ENCODE measurements at places on chromosomes 12 and 14. TPM values are rescaled to one million over a fixed set of nuclear protein-coding genes. Genes with fewer than 3 reads are reported as not detected.

GRCh38 chr12:82647853-82648252 is 38.9 kb upstream of the TMTC2 start:
- no peak for DNase-seq

GRCh38 chr12:10654003-10654402 is 19.8 kb downstream of the STYK1 start:
- no peak for DNase-seq

GRCh38 chr12:64780531-64781279 is 21.5 kb upstream of the GNS start:
- no peak for DNase-seq

DNA sequence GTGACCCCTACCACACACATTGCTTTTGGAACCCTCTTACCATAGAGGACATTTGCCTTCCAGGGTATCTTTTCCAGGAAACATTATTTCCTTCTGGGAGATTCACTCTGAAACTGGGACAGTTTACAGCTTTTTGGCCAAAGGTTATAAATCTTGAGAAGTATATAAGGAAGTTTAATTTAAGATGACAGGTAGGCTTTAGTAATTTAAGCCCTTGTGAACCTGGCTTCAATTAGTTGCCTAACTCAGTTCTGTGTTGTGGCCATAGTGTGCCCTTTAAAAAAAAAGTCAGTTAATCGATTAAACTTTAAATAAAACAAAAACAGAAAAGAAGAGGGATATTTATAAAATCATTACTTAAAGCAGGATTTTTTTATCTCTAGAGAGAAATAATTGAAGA is 142.9 kb downstream of the NAV3 start:
- no peak for DNase-seq

DNA sequence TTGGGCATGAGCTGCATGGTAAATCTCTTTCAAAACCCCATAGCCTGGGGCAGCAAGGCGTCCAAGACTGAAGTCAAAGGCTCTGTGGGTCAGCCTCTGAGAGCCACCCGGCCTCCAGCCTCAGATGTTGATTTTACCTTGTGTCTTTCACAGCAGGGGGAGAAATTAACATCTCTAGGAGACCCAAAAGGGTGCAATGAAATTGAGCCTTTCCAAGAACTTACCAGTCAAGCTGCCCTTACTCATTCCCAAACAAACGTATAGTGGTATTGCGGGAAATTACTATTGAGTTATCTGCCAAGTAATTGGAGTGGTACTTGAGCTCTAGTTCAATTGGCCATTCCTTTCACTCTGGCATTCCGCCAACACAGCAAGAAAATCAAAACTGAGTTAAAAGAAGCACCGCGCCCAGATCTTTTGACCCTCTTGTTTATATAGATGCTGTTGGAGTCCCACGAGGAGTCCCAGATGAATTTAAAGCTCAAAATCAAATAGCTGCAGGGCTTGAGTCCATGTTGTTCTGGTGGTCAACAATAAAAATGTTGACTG is 380.7 kb upstream of the SYT1 start:
- no peak for DNase-seq

DNA sequence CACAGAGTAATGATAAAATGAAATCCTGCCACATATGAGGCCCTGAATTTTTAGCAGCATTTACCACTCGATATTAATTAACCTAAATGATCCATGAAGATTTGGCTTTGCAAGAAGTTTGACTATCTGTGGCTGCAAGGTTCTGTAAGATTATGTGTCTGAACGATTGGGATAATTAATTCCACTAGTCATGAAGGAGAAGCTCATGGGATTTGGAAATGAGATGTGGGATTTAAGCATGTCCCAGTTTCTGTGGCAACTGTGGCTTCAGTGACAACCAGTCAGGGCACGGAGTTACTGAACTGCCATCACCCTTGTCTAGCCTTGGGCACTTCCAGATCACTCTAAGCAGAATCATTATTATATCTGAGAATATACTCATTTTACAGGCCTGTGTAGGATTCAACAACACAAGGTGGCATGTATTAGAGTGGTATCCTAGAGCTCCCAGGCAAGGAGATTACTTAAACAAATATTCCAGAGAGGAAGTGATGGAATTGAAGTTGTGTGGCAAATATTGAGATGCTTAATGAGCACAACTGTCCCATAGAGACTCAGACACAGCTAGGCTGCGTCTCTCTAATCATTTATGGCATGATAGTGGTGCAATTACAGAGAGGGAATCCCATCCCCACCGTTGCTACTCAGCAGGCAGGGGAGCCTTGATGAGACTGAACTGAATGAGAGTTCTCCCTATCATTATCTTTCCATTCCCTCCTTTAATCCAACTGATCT is 205.0 kb upstream of the KRR1 start:
- DNase-seq: no peak

DNA sequence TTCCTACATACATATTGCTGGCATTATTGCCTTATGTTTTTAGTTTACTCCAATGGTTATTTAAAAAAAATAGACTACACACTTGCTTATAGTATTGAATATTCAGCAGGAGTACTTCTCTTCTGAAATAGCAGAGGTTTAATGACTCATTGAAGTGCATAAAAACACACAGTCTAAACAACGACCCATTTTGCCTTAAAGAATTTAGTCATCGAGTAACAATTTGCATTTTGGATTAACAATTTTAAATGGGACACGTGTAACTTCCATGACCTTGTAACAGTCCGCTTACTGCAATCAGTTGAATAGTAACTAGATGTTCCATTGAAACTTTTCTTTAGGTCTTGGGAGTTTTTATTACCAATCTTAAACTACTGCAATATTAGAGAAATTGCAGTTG is 9.0 kb downstream of the TRHDE start:
- DNase-seq: no peak

- peak; percentile 87 for DNase-seq
Measured at GRCh38 chr12:58873496-58873895, 46.8 kb downstream of the LRIG3 start.

DNA sequence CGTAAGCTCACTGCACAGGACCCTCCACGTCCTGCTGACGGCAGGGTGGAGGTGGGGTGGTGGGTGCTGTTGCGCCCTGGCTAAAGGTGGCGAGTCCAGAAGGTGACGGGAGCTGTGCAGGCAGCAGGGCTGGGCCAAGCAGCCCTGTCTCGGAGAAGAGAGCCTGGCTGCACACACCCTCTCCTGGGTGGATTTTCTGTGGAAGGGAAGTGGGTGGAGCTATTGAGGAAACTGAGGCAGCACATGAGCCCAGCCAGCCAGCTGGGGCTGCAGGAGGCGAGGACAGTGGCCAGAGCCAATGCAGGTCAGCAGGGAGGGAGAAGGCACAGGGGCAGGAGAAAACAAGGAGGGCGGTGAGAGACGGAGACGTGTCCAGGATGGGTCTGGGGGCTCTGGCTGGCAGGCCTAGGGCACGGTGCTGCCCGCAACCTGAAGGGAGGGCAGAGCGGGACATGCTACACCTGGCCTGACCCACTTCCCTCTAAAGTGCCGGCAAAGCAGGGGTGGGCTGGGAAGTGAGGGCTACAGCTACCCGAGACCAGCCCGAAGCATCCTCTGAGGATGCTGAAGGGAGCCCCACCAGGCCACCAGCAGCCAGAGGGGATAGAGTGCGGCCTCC is 20.5 kb downstream of the BTBD6 start:
- no peak for DNase-seq

DNA sequence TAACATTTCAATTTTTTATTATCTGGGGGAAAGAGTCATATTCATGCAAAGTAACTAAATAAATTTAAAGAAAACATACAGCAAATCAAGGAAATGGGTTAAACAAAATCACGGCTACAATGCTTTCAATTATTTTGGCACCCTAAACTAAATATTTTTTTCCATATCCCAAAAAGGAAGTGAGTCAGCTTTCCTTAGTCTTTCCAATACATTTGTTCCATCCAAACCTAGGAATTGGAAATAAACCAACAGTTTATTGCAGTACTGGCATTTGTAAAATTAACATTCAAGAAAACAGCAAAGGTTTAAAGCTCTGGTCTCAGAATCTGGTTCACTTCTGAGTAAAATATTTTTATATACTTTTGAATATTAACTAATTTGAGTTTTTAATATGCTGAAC is 89.2 kb downstream of the BCL2L14 start:
- no peak for DNase-seq

DNA sequence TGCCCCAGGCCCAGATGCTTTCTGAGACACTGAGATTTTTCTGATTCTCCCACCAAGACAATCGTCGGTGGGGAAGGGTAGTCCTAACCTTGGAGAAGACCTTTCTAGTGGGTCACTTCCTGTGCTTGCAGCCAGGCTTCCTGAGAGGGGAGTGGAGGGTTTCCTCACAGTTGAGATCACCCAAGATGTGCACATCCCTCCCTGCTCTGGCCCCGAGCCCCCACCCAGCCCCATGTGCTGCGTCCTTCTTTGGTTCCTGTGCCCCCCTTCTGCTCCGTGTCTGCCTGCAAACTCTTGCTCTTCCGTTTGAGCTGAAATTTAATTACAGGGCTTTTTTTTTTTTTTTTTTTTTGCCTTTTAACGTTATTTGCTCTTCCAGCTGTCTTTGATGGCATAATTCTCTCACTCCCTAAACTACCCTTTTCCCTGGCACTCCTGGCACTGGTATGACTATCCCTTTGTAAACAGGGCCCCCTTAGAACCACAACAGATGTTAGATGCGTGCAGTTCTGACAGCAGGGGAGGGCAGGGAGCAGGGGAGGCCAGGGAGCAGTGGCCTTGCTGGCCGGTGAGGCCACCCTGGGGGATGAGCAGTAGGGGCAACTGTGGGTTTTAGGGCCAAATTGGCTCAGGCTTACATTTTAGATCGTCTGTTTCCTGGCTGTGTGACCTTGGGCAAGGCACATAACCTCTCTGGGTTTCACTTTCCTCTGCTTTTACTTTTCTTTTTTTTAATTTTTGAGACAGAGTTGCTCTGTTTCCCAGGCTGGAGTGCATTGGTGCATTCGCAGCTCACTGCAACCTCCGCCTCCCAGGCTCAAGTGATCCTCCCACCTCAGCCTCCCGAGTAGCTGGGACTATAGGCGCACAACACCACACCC is 144.5 kb downstream of the PHETA1 start:
- DNase-seq: no peak

DNA sequence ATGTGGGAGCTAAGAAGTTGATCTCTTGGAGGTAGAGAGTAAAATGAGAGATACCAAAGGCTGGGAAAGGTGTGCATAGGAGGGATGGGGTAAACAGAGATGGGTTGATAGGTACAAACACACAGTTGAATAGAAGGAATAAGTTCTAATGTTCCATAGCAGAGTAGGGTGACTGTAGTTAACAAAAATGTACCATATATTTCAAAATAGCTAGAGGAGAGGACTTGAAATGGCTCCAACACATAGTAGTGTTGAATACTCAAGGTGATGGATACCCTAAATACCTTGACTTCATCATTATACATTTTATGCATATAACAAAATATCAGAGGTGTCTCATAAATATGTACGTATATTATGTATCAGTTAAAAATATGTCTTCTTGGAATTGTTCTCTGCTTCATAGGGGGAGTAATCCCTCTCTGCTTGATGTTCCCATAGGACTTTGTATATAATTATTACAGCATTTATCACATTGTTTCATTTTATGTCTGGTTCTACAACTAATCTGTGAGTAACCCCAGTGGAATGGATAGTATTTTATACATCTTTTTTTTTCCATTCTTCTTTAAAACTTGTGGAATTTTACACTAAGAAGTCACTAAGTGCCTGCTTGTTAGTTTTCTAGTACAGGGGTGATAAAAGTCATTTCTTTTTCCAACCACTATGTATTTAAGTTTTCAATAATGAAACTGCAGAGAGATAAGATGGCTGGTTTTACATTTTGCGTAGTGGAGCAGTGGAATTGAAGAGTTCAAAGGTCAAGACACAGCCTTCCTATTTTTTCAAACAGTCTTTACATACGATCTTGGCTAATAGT is 1940.0 kb upstream of the SEL1L start:
- no peak for DNase-seq

GRCh38 chr12:77630344-77630743 is 200.3 kb upstream of the NAV3 start:
- no peak for DNase-seq

GRCh38 chr12:129269756-129270495 is 416.6 kb downstream of the GLT1D1 start:
- DNase-seq: no peak

GRCh38 chr12:110424237-110424636 is 20.7 kb upstream of the ANAPC7 start:
- no peak for DNase-seq

GRCh38 chr14:21109377-21110138 is 8.7 kb downstream of the TMEM253 start:
- DNase-seq: no peak

GRCh38 chr12:78697817-78698415 is 166.7 kb upstream of the SYT1 start:
- peak; percentile 10 for DNase-seq

DNA sequence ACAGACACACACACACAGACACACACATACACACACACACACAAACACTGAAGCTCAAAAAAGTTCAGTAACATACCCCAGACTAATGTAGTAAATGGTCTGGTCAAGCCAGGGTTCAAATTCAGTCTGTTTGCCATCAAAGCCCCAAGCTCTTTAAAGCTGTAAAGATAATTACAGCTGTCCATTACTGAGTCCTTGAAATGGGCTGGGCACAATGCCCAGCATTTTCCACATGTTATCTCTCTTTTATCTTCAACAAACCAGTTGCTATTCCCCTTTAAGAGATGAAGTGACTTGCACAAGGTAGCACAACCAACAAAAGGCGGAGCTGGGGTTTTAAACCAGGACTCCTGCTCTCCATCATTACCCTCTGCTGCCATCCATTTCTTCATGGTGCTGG is 7.6 kb upstream of the UNC119B start:
- no peak for DNase-seq

- no peak for DNase-seq
Measured at GRCh38 chr12:92726850-92727249, 24.1 kb downstream of the PLEKHG7 start.

- no peak for DNase-seq
Measured at GRCh38 chr12:52200781-52201450, 9.1 kb upstream of the KRT80 start.

Gene RNASE1
- total RNA-seq: not detected

Gene DUSP6
- 43.1 TPM for total RNA-seq

Gene IFNG-AS1
- total RNA-seq: not detected

Gene PRDM4
- 51.4 TPM for total RNA-seq

Gene CCND2
- total RNA-seq: 88.3 TPM

Gene ACSM4
- total RNA-seq: not detected

Gene DPF3
- not detected for total RNA-seq

Gene ADCY4
- 4.0 TPM for total RNA-seq

Data from kidney epithelial cell (primary cell).